ENCODE measurements at places on chromosomes 2 and 18.

GRCh38 chr2:100554798-100555407, 7.9 kb upstream of the PDCL3 start:
- no peak for DNase-seq

GRCh38 chr2:127567351-127567854, 31.9 kb downstream of the MYO7B start:
- DNase-seq = no peak

DNA sequence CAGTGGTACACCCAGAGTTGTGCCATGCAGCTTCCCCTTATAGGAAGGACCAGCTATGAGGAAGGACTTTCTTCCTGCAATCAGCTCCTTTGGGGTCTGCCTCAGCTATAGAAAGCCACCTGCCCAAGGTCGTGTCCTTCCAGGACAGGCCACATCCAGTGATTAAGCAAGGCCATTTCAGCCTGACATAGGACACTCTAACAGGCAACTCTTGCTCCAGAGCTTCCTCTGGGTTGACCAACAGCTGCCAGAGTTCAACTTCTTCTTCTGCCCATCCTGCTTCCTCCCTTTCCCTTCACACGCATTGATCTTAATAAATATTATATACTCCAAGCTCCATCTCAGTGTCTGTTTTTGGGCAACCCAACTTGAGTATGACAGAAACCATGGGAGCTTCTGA, 12.8 kb downstream of the LRP2 start:
- no peak for DNase-seq

DNA sequence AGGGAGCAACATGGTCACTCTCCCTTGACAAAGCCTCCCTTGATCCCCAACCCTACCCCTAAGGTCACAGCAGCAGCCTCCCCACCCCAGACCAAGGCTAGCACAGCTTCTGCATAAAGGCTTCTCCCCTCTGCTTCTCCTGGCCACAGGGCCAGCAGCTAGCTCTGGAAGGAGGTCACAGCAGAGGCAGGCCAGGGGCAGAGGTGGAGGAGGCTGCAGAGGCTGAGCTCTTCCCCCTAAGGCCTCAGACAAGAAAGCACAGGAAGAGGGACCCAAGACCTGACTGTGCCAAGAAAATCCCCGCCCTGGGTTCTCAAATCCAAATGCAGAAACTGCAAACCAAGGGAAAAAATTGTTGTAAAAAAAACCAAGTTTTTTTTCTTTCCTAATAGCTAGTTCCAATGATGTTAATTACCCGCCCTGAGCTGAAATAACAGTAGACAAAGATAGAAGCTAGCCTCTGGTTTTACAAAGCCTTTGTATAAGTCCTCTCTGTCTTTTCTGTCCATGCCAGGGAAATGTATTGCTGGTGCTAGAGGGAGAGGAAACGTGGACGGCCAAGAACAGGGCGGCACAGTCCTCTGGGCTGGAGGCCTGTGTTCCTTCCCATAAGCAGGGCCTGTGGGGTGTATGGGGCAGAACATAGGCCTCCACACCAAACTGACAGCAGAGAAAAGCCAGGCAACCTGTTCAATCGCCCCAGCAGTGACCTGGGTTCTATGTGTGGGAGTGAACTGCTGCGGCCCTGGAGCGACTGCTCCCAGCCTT, 79.5 kb downstream of the POLR1A start:
- DNase-seq = no peak

DNA sequence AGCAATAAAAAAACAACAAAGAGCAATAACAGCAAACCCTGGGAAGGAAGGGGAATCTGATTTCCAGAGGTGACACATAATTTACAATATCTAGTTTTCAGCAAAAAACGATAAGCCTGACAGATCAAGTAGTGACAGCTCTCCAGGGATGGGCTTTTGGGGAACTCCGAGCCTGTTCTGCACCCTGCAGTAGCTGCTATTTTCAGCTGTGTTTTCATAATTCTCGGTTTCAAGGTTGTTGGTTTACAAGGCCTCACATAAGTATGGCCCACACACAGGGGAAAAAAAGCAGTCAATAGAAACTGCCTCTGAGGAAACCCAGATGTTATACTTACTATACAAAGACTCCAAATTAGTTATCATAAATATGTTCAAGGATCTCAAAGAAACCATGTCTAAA, 67.7 kb upstream of the CTLA4 start:
- DNase-seq = no peak
